ENCODE measurements at places on chromosomes 4 and X.
A peak's percentile ranks its signal among the peaks of the same experiment; 100 is the strongest.

GRCh38 chrX:107542040-107542439 lies 86.3 kb upstream of the PRPS1 start:
- H3K4me3 ChIP-seq, result no peak overlapping the region
- H3K27ac ChIP-seq, result no peak overlapping the region
- no peaks in the 10 kb centered on the region for H3K36me3 ChIP-seq
- no peak for DNase-seq
- H3K27me3 ChIP-seq, result no peaks in the 10 kb centered on the region
- H3K4me1 ChIP-seq, result no peaks in the 10 kb centered on the region

- no peak for DNase-seq
- H3K36me3 ChIP-seq, result no peaks in the 10 kb centered on the region
- no peaks in the 10 kb centered on the region for H3K27me3 ChIP-seq
- H3K4me1 ChIP-seq, result no peaks in the 10 kb centered on the region
These were observed 25.7 kb upstream of the CSF2RA start for GRCh38 chrX:1242891-1243402.

DNA sequence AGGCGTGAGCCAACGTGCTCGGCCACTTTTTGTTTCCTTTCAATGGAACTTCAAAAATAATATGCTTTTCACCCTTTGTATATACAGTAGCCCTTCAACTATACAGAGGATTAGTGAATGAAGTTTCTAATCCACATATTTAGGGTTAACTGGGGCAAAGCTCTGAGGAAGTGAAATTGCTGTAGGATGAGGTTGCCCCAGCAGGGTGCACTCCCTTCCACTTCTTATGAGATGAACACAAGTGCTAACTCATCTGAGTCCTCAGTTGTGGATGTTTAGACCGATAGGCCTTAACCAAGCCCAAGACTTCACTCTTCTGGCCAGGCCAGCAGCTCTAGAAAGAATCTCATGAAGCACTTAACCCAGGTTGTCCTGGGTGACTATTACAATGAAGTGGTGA lies 29.1 kb upstream of the CT55 start:
- H3K4me3 ChIP-seq, result no peak overlapping the region
- no peak for DNase-seq
- H3K27me3 ChIP-seq, result no peaks in the 10 kb centered on the region
- no peaks in the 10 kb centered on the region for H3K36me3 ChIP-seq

DNA sequence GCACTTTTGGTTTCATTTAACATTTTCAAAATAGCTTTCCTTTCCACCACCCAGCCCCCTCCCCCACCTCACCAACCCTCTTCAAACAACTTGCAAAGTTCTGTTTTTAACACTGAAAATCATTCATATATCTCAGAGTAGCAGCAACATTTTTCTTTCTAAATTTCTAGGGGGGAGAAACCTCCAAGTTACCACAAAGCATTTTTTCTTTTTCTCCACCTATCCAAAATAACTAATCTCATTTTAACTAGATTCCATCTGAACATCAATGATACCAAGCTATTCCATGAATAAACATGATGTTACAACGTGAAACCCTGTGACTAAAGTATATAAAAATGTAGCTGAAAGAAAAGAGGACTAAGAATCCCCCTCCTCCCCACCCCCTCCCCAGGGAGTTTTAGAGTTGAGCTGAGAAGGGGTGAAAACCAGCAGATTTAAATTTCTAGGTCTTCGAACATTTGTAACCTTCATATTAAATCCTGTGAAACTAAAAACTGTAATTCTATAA lies 5.2 kb downstream of the LDB2 start:
- no peaks in the 10 kb centered on the region for H3K4me1 ChIP-seq
- H3K36me3 ChIP-seq, result no peaks in the 10 kb centered on the region
- peak overlapping the region; percentile 47 for H3K27ac ChIP-seq
- H3K4me3 ChIP-seq, result peak overlapping the region; percentile 25
- no peak for DNase-seq

DNA sequence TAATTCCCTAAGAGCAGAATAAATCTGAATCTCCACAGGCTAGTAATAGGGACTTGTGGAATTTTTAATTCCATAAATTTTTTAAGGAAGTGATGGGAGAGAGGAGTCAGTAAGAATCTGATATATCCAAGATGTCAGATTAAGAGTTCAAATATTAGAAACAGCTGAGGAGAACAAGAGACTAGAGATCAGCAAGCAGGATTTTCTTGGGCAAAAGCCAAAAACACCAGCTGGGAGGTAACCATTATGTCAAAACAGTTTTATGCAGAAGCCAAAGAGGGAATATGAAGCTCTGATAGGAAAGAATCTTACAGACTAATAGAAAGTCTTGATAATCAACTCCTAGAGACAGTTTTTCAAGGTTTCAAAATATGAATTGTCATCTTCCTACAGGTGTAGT lies 72.2 kb upstream of the RBPJ start:
- no peaks in the 10 kb centered on the region for H3K27me3 ChIP-seq
- no peak for DNase-seq
- no peaks in the 10 kb centered on the region for H3K36me3 ChIP-seq
- no peak overlapping the region for H3K27ac ChIP-seq
- H3K4me1 ChIP-seq, result no peaks in the 10 kb centered on the region

- H3K4me3 ChIP-seq, result no peak overlapping the region
- DNase-seq, result no peak
- H3K27ac ChIP-seq, result no peak overlapping the region
These were observed 600.0 kb downstream of the BCOR start for GRCh38 chrX:39497702-39498265.

DNA sequence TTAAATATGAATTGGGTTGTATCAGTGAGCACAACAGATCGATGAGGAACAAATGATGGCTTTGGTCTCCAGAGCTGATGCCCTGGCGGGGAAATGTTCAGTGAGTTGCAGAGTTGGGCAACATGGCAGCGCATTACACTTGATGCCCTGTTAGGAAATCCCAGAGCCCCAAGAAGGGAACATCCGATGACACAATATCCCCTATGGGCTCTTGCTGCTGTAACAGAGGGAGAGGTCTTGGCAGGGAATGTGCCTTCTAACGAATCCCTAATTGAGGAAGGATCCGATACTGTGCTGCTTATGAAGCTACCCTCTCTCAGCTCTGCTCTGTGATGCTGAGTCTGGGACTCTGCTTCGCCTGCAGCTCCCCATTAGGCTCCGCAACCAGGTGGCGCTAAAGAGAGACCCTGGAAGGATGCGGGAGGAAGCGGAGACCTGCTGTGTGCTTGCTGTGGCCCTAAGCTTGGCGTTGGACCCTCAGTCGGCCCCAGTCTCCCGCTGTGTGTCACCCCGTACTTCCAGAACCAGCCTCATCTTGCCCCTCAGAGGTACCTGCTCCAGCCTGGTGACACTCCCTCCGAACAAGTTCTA lies 38.9 kb downstream of the PDHA1 start:
- no peaks in the 10 kb centered on the region for H3K36me3 ChIP-seq
- no peak overlapping the region for H3K4me3 ChIP-seq
- no peaks in the 10 kb centered on the region for H3K4me1 ChIP-seq
- DNase-seq, result no peak

DNA sequence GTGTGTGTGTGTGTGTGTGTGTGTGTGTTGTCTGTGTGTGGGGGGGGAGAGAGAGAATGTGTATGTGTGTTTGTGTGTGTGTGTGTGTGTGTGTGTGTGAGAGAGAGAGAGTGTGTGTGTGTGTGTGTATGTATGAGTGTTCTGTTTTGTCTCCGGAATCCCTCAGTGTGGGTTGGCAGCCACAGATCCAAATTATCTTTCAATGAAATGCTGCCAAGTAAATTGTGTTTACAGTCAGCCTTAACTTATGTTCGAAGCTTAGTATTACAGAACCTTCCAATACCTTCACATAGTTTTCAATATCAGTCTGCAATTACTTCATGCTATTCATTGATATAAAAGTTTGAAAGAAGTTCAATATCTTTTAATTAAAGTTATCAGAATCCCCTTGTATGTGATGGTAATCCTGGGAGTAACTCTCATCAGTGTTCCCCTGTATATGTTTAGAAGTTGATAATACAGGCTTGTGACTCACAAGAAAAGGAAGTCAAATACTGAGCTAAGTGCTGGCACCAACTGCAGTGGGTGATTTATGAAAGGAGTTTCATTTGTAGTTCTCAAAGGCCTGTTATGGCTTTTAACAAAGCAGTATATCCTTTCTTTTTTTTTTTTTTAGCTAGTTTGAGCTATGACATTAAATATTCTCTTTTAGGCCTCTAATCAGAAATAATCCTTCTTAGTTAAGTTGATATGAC lies 51.6 kb upstream of the HTR2C start:
- no peaks in the 10 kb centered on the region for H3K4me1 ChIP-seq
- no peak for DNase-seq
- H3K27ac ChIP-seq, result no peak overlapping the region
- no peaks in the 10 kb centered on the region for H3K36me3 ChIP-seq
- no peaks in the 10 kb centered on the region for H3K27me3 ChIP-seq
- no peak overlapping the region for H3K4me3 ChIP-seq

DNA sequence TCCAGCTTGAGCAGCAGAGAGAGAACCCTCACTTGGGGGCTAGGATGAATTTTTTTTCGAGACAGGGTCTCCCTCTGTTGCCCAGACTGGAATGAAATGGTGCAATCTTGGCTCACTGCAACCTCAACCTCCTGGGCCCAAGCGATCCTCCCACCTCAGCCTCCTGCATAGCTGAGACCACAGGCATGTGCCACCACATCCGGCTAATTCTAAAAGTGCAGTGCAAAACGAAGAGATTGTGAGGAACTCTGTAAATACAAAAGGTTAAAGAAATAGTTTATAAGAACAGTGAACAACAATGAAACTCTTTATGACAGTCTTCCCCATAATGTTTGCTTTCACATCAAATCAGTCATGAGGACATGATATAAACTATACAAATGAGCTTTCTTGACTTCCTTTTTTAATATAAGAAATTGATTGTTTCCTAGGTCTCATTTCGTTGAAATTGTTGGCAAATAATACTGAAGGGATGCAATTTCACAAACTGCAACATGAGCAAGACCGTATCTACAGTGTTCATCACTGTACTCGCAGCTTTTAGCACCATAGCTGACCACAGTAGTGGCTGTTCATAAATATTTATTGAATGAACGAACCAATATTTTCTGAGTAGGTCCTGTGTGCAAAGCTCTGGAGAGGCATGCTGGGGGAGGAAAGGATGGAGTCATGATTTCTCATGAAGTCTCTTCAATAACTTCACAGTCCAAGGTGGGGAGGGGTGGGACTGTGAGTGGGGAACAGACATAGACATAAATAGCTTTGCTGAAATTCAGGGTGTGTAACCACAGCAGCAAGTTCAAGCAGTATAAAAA lies 116.1 kb downstream of the SHROOM3 start:
- H3K27ac ChIP-seq, result peak overlapping the region; percentile 41
- no peak for DNase-seq
- no peaks in the 10 kb centered on the region for H3K36me3 ChIP-seq
- peaks cover 5% of the 10 kb centered on the region for H3K4me1 ChIP-seq
